ENCODE measurements at places on chromosomes 4 and X.
A peak's percentile ranks its signal among the peaks of the same experiment; 100 is the strongest.

GRCh38 chr4:103915224-103915869 is 195.6 kb upstream of the TACR3 start:
- no peak for DNase-seq

- peak; percentile 18 for DNase-seq
Observed at GRCh38 chr4:120921456-120922380, 808 bp downstream of the PRDM5 start.

DNA sequence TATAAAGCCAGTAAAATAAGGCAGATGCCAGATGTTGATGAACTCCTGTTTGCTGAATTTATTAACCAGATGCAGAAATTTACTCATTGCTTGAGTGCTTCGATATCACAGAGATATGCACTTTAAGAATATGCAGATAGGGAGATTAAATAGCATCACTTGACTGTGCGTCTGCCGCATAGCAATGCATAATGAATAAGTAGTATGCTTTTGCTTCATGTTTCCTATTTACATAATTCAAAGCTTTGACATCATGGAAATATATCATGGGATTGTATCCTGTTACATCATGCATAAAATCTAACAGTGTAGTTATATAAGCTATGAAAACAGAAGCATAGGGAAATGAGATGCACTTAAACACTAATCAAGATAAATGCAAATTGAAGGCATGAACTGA is 45.9 kb downstream of the VEGFC start:
- no peak for DNase-seq

GRCh38 chr4:40348000-40348399 is 12.9 kb downstream of the CHRNA9 start:
- DNase-seq = no peak

DNA sequence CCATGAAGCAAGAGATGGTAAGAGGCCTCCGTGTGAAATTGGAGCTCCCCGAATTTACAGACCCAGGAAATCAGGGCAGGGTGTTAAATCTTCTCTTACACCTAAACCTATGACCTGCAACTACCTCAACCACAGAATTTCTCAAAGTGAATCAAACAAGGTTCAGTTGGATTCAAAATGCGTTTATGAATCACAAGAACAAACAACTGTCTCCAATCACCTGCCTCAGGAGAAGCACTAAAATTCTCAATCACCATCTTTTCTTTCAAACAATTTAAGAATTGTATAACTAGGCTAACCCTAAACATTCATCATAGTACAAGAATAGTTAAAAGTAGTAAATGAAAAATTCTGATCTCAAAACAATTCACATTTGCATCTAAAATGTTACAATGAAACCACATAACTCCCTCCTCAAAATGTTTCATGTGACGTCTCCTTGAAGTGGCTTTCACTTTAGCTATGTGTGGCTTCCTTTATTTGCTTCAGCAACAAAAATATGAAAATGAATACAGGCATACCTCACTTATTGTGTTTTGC is 19.2 kb downstream of the PPP3CA start:
- DNase-seq = no peak

GRCh38 chrX:142977128-142977914 is 48.4 kb upstream of the SPANXN4 start:
- no peak for DNase-seq

DNA sequence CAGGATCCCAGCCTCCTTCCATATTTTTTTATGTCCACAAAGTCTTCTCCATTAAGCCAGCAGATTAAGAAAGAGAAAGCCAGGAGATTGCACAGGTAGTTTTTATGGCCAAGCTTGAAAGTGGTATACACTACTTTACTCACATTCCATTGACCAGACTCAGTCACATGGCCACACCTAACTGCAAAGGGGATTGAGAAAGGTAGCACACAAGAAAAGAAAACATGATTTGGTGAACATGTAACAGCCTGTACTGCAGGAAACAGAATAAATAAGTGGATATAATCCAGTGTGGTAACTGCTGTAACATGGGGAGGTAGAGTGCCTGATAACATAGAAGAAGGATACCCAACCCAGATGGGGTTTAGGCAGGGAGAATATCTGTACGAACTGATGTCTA is 43.9 kb downstream of the HOPX start:
- no peak for DNase-seq

DNA sequence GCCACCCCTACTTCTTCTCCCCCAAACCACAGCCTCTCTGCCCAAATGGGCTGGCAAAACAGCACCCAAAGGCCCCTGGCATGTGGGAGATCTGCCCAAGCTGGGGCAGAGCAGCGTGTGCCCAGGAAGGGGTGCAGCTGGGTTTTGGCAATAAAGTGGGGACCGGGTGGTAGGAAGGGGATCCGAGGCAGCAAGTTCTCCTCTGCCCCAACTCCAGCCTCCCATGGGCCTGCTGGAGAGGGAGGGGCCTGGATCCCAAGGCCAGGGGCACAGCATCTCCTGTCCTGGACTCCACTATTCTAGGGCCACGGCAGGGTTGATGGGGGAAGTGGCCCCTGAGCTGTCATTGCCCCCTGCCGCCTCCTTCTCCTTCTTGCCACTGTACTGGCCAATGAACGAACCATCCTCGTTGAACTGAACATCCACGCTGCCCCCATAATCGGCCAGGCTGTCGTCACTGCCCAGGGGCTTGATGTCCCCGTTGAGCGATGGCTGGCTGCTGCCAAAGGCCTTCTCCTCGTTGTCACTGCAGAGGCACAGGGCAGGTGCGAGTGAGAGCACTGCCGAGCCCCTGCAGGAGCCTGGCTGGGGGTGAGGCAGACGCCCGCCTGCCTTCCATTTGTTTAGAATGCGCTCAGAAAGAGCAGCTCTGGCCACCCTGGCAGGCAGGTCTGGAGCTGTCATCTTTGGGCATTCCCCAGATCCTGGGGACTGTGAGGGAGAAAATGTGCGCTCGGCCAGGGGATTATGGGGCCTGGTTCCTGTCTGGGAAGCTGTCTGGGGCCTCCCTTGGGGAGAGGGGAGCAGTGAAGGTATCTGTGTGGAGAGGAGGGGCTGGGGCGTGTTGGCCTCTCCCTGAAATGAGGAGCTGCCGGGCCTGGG is 23.4 kb downstream of the L1CAM start:
- no peak for DNase-seq

- DNase-seq = peak; percentile 50
Observed at GRCh38 chr4:186201535-186202230, 10.3 kb downstream of the CYP4V2 start.

DNA sequence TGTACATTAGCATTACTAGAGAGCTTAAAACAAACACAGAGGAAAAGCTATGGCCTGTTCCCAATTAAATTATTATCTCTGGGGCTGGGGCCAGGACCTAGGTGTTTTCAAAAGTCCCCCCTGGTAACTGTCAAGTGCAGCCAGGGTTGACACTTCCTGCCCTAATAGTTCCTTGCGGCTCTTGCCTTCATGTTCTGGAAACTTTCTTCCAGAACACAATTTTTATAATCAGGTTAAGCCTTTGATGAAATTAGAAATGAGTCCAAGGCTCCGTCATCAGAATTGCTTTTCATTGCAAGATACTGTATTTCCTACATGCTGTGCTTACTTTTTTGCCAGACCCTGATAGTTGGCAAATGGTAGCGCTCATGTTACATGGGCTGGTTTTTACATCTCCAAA is 229.6 kb downstream of the UNC5C start:
- no peak for DNase-seq

GRCh38 chrX:148593987-148594386 is 93.6 kb downstream of the AFF2 start:
- no peak for DNase-seq

- no peak for DNase-seq
Observed at GRCh38 chr4:52932591-52933470, 70.7 kb downstream of the RASL11B start.

- DNase-seq = no peak
Observed at GRCh38 chr4:8688908-8689445, 96.4 kb downstream of the CPZ start.

GRCh38 chr4:7705593-7705992 is 234.1 kb downstream of the AFAP1 start:
- DNase-seq = no peak

DNA sequence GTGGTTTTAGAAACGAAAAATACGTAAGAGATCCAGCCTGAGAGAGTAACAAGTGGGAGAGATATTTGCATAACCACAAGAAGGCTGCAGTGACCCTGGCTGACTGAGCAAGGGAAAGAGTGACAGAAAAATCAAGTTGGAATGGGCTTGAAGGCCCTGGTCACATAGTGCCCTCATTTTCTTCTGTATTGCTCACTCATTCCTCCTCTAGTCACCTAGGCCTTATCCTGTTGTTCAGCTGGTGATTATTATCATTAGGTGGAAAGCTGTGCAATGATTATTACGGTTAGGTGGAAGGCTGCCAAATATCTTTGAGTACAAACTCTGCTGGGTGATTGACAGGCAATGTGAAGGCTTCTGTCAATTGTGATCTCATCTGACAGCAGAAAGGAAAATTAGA is 2384.1 kb downstream of the PCDH7 start:
- no peak for DNase-seq

DNA sequence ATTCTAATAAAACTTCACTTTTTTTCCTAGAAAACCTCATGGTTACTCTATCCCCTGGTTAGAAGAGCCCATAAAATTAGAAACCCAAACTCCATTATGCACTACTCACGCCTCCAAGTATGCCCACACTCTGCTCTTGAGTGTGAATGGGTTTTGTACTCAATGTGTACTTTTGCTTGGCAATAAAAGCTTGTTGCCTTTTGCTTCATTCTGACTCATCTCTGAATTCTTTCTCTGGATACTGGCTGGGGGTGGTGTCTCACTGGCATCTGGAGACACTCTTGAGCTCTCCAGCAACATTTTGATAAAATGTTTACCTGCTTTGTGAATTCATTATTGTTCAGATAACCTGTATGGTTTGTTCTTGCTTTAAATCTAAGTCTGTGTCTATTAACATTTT is 963.3 kb downstream of the TRAM1L1 start:
- DNase-seq = no peak

DNA sequence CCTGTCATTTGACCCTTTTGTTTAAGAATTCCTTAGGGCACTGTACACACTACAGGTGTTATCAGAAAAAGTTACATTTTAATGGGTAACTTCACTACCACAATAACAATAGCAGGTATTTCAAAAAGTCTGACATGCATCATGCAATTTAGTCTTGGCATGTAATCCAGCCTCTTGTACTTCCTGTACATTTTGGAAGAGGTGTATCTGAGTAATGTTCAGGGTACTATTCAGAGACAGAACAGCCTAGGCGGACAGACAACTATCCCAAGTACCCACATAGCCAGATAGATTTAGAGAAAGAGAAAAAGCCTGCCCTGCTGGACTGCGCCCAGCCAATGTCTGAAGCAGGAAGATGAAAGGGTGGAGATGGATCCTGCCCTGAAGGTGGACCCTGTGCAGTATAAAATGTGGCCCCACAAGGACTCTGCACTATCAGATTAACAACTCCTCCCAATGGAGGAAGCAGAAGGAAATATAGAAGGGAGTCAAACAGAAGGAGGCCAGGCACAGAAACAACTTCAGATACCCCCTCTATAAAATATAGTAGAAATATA is 8.5 kb downstream of the UGT2B7 start:
- no peak for DNase-seq

- DNase-seq = no peak
Observed at GRCh38 chrX:132837967-132838366, 120.5 kb downstream of the HS6ST2 start.

DNA sequence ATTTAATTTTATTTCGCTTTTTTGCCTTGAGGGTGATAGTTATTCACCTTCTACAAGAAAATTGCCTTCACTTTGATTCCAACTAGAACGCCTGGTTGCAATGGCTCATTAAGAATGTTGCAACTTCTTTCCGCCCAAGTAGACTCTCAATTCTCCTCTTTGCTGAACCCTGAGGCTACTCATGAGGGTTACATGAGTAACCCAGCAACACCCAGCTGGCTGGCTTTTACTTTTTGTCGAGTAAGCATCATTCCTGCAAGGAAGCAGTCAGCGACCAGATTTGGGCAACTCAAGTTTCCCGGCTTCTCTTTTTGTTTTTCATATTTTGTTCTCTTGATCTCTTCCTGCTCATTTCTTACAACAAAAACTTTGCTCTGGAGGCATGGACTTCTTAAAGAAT is 495.4 kb downstream of the PACRGL start:
- no peak for DNase-seq

DNA sequence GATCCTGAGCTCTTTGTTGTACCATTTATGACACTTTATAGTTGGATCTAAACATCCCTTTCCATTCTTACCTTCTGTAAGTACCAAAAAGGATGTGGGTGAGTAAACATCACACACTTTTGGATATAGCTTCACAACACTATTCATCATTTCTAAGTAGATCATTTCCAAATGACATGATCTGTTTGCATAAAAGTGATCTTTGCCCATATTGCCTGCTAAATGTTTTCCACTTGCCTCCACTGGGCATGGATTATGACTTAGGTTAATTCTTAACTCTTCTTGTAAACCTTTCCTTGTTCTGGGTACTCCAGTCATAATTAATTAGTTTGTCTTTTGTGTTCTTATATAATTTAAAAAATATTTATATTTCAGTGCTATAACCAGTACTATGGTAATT is 244.9 kb upstream of the AGA start:
- DNase-seq = no peak

DNA sequence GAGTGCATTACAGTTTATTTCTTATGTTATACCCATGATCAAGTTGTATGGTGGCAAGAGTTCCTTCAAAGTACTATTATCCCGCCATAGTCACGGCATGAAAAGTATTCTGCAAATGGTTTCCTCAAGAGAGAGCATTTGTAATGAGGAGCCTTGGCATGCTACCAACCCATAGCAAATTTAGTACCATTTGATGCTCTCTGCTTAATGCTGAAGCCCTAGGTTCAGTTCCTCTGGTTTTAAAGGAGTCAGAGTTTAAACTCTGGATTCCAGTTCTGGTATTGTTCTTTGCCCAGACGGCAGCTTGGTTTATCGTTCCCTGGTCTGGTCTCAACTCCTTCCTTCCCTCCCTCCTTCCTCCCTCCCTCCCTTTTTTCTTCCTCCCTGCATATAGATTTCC is 371.3 kb downstream of the BMPR1B start:
- no peak for DNase-seq

DNA sequence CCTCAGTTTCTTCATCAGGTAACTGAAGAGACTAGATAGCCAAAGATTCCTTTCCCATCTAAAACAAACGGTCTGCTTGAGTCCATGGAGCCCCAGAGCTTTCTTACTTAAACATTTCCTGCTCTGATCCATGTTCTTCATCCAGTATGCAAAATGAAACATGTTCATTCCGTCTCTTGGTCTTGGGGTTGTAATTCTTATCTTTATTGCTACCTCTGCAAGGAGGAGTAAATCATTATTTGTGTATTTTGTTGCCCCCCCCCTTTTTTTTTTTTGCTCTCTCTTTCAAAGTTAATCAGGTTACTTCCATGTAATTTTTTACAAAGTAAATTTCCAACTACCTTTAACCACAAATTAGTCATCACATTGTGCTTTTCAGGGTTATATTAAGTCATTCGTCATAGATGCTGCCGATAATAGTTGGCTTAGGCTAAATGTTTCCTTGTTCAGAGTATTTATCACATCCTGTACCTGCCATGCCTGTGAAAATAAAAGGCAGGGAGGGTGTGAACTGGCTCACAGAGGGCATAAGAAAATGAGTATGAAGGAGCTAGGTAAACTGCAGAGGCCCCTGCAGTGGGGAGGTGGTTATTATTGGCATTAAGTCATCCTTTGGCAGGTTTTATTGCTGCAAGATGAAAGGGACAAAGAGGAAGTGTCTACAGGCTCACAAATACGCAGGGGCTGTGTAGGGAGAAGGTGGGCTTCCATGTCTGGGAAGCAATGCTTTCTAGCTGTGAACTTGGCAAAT is 76.7 kb upstream of the HS3ST1 start:
- no peak for DNase-seq

- no peak for DNase-seq
Observed at GRCh38 chr4:21765810-21766407, 182.7 kb downstream of the KCNIP4 start.

All from stimulated activated CD4-positive, alpha-beta T cell treated with anti-CD3 and anti-CD28 coated beads, TNF-alpha, amount 100 ng/mL, for 4 hours (primary cell).